ENCODE measurements at places on chromosomes 7 and 10.

GRCh38 chr7:124996778-124997177 lies 67.2 kb upstream of the POT1 start:
- no peak for DNase-seq

DNA sequence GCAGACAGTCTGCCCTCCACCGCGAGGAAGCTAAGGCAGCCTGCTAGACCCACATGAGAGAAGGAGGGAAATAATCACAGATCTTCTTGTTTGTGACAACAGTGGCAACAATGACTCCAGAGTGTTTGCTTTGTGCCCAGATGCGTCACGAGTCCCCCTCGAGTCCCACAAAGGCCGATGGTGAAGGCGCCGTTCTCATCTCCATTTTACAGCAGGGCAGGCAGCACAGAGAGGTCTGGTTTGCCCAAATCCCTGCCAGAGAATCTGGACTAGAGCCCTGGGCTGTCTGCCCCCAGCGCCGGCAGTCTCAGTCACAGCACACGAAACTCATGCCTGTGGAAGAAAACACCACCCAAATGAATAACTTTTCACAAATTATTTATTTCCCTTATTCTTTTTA lies 38.1 kb downstream of the KIAA1549 start:
- DNase-seq: no peak

DNA sequence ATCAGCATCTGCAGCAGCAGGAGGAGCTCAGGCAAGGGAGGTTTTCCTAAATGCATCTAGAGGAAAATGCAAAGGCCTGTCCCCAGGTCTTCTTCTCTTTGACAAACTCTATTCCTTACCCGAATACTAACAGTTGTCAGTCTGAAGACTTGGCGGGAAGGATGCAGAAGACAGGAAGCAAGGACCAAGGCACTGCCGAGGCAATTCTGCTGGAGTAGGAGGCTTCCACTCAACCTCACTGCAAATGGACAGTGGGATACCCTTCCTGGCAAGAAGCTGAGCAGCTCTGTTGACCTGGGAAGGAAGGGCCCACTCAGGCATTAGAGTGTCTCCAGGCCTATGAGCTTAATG lies 373.0 kb downstream of the CCSER2 start:
- DNase-seq: no peak

- DNase-seq: peak; percentile 43
These were observed 29.8 kb downstream of the TES start for GRCh38 chr7:116240024-116240668.

DNA sequence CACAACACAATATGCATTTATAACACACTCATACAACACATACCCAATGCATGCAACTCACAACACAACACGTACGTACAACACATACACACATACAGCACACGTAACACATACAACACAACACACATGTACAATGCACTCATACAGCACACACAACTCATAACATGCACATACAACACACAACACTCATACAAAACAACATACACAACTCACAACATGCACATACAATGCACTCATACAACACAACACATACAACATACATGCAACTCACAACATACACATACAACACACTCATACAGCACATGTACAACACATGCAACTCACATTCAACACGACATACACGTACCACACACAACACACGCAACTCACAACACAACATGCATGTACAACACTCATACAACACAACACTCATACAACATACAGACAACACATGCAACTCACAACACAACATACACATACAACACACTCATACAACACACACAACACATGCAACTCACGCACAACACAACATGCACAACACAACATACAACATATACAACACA lies 21.8 kb downstream of the DIP2C start:
- DNase-seq: no peak

- DNase-seq: no peak
These were observed 39.1 kb downstream of the SCRN1 start for GRCh38 chr7:29950480-29950879.

- DNase-seq: no peak
These were observed 32.8 kb downstream of the KCNH2 start for GRCh38 chr7:150945171-150945852.

DNA sequence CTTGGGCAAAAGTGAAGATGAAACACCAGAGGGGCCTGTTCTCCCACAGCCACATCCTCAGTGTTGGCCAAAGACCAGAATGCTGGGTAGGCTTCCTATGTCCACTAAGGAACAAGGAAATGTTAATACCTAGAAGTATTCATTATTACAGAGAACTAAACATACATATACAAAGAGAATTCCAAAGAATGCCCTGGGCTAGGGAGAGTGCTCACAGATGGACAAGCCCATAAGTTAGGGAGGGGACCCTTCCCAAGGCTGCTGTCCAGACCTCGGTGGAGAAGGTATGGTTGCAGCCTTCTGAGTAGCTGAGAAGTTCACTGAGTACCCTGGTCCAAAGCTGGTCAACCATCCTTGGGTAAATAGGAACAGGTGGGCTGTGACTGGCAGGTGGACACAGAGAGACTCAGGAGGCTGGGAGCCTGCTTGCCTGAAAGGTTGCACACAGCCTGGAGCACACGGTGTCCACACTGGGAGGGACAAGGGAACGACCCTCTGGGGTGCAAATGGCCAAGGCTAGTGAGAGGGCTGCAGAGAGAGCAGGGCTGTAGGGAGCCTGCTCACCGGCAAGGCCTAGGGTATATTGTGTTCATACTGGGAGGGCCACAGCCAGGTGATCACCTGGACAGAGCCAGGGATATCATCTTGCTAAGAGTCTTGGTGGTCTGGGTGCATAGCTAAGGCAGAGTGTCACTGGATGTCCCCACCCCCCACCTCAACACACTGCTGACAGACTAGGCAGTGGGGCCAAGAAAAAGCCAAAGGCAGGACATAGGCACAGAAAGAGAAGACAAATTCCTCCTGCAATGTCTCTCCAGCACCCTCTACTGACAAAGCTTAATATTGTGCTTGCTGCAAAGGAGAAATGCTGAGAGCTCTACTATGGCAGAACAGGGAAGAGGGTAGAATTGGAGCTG lies 40.3 kb downstream of the CPVL start:
- peak; percentile 72 for DNase-seq

- no peak for DNase-seq
These were observed 55.6 kb upstream of the BET1 start for GRCh38 chr7:94059746-94060145.

DNA sequence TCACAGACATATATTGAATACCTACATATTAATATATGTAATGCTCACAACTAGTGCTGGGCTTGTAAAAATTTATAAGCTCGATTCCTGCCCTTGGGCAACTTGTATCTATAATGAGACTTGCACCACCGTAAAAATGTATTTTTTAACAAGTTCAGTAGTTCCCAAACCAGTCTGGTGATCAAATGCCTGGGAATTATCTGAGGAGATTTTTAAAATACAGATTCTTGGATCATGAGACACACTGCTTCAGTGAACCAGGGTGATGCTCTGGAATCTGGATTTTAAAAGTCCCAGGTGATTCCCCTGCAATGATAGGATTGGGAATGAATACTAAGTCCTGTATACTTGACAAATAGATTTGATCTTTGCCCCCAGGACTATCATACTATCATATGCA lies 4.3 kb upstream of the MICU1 start:
- DNase-seq: no peak

DNA sequence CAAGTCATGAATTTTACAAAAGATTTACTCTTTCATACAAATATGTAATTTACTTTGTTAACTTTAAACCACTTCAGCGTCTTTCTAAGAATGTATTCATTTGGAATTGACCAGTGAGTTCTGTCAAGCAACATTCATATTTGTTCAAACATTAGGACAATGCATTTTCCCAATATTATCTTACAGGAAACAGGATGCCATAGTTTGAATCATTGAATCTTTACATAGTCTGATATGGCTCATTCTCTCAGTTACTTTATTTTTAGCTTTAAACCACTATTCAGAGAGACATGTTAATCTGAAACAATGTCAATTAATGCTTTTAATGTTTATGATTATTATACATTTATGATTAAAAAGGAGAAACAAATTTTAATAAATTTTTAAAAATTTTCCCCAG lies 21.1 kb upstream of the MEOX2 start:
- DNase-seq: no peak

DNA sequence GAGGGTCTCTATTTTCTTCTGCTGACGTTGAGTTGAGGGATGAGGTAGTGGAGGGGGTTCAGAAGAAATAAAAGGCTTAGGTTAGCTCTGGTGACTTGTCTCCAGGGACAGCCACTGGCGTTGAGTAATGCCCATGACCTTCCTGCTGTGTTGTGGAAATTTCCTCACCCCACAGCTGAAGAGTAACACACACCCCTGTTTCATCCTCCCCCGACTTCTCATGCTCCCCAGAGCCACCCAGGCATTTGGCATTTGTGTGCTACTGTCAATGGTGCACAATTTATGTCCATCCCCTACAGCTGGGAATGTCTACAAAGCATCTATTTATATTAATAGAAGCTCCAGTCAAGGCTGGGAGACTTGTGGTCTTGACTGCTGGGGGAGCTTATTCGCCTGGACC lies 4.7 kb upstream of the TMEM72 start:
- DNase-seq: no peak

DNA sequence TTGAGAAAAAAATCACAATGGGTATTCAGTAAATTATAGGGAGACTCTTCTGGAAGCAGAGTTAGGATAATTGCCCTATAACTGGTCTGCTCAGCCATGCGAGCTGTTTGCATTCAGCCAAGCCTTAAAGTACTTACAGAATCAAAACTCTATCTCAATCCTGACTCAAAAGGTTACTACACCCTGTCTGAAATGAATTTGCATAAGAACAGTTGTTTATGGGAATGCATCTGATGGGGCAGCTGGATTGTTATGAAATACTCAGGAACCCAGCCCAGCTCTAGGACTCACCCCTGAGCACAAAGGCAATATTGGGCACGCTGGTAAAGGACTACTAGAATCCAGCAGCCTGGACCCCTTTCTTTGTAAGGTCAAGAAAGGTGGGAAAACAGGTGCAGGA lies 38.8 kb downstream of the AKR1B15 start:
- no peak for DNase-seq

DNA sequence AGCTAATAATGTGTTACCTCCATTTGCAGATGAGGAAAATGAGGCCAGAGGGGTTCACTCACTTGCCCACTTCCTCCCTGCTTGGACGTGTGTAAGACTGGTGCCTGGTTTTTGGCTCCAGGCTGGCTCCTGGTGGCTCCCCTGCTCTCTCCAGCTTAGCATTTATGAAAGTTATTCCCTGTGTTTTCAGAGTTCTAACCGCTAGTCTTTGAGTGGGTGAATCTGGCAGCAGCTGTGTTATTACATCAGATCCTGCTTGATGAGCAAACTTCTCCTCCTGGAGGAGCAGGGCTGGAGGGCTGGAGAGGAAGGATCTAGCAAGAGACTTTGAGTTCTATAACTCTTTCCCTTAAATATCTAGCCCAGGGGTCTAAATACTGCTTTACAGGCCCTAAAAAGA lies 80.9 kb upstream of the AGBL3 start:
- DNase-seq: peak; percentile 76

DNA sequence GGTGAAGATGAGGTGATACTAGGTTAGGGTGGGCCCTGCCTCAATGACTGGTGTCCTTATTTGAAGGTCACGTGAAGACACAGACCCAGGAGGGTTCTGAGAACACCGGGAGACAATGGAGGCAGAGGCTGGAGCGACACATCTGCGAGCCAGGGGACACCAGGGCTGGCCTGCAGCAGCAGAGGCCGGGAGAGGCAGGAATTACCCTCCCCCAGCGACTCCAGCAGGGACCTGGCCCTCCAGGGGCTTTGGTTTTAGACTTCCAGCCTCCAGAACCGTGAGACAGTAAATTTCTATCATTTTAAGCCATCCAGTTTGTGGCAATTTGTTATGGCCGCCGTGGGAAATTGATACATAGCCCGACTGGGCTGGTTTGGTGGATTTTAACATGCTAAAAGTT lies 152.2 kb downstream of the DNAJB6 start:
- DNase-seq: no peak

- DNase-seq: no peak
These were observed 24.1 kb downstream of the GBX1 start for GRCh38 chr7:151143261-151144015.

DNA sequence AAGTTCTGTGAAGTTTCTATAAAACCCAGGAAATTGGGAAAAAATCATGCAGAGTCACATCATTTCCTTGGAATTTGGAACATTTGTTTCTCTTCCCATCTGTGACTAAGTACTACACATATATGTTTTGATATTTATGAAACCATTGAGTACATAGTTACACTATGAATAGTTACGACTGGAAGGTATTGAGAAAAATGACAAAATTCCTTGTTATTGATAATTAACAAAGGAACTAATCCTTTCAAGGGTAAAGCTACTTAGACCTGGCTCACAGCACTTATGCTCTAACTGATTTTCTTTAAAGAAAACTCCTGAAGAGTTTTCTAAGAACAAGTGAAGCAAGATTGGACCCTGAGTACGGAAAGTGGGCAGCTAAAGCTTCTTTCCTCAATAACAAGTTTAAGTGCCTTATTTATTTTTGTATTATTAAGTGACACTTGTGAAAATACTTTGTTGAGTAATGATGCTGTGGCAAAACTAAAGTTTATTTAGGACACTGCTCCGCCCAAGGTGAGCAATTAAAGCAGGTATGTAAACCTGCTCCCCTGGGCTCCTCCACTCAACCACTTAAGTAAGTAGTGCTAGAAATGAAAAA lies 12.0 kb upstream of the GLCCI1 start:
- no peak for DNase-seq

GRCh38 chr7:51082096-51082840 lies 234.3 kb downstream of the COBL start:
- no peak for DNase-seq

DNA sequence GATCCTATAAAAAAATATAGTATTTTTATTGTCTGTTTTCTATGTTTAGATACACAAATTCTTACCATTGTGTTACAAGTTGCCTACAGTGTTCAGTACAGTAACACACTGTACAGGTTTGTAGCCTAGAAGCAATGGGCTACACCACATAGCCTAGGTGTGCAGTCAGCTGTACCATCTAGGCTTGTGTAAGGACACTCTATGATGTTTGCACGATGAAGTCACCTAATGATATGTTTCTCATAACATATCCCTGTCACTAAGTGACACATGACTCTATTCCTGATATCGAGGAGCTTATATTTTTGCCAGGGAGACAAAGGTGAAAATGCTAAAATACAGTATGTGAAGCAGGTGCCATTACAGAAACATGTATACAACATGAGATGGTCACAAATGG lies 18.6 kb downstream of the ZNF25 start:
- no peak for DNase-seq

GRCh38 chr7:113730309-113730955 lies 188.4 kb downstream of the PPP1R3A start:
- DNase-seq: no peak

- DNase-seq: peak; percentile 43
These were observed 52.4 kb upstream of the PFKP start for GRCh38 chr10:3014968-3015367.
